SJCRH30 (cell line): ENCODE measurements at places on chromosomes 3 and 15. TPM values are rescaled to one million over a fixed set of nuclear protein-coding genes. Genes with fewer than 3 reads are reported as not detected.

SLC28A2 gene
- not detected in 2 replicates for total RNA-seq

CHRM5 gene
- not detected in 2 replicates for total RNA-seq

PLS1 gene
- 27.2 and 27.5 TPM in 2 replicates for total RNA-seq

CAMK2N2 gene
- 4.0 and 6.0 TPM in 2 replicates for total RNA-seq

ADAMTSL3 gene
- total RNA-seq: 0.05 and 0.22 TPM in 2 replicates

SLCO2A1 gene
- not detected in 2 replicates for total RNA-seq

NUP210 gene
- 0.10 and 0.32 TPM in 2 replicates for total RNA-seq

ISLR2 gene
- total RNA-seq: 0.30 TPM in 1 of 2 replicates, not detected in the other

GRCh38 chr3:46909535-46910161 is 32.1 kb downstream of the PTH1R start:
- 0 out of 2 replicates have a peak, but pooled peaks cover 2% of the 10 kb centered on the region for H3K36me3 ChIP-seq
- peaks cover 3% of the 10 kb centered on the region; the same call in 1 of the 2 replicates for H3K27me3 ChIP-seq

DNA sequence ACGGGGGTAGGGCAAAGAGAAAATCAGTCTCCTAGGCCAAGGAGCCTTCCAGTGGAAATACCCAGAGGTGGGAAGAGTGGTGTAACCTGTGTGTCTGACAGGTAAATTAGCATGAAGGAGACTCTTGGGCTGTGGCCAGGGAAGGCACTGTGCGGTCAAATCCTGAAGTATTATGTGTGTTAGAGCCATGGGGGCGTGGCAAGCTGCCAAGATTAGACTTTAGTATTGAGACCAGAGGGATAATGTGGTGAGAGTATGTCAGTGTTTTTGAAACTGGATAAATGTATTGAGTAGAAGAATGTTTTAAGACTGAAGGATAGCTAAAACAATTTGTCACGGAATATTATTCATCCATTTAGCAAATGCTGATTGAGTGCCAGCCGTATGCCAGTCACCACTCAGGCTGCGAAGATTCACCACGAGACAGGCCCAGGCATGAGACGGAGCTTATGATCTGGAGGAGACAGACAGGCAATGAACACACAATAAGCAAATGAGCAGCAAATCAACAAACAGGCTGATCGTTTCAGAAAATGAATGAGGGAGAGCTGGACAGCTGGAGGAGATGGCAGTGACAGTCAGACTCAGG is 445.9 kb downstream of the MCTP2 start:
- H3K27me3 ChIP-seq: no peaks in the 10 kb centered on the region
- H3K36me3 ChIP-seq: no peaks in the 10 kb centered on the region
- peaks cover 14% of the 10 kb centered on the region for H3K4me1 ChIP-seq
- peak; percentile 88 for DNase-seq
- peak overlapping the region; percentile 39 for H3K27ac ChIP-seq

- H3K36me3 ChIP-seq: no peaks in the 10 kb centered on the region
- no peak for DNase-seq
- no peak overlapping the region for H3K4me3 ChIP-seq
- no peak overlapping the region for H3K27ac ChIP-seq
- H3K27me3 ChIP-seq: no peaks in the 10 kb centered on the region
These were observed 4.3 kb downstream of the SLC6A20 start for GRCh38 chr3:45792036-45792435.

DNA sequence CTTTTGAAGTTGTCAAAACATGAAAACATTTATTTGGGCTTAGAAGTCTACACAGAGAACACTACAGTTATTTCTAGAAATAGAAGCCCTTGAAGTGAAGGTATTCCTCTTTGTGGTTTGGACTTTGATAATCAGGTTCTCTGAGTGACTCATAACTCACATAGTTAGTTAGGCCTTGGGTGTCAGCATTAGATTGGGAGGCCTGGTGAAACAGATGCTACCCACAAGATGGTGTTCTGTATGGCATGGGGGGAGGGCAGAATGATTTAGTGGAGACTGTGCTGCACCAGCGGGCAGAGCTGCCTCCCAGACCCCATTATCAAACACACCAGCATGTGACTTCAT is 108.9 kb upstream of the ETV5 start:
- peak; percentile 43 for DNase-seq
- no peak overlapping the region for H3K27ac ChIP-seq
- H3K36me3 ChIP-seq: no peaks in the 10 kb centered on the region
- no peak overlapping the region for H3K4me3 ChIP-seq

DNA sequence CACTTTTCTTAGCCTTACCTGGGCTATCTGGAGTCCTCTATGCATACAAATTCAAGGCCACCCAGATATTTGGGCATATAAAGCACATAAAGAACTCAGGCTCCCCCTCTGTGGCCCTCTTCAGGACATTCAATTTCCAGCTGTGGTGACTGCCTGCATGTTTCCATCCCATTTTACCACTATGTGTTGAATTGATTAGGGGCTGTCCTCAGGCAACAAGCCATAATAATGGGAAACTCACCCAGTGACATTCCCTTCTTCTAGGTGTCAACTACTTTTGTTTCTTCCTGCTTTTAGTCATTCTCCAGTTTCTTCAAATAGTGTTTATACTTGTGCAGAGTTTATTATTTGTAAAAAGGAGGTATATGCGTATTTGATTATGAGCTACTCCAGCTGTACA is 18.0 kb downstream of the NRG4 start:
- no peak overlapping the region for H3K4me3 ChIP-seq
- H3K27ac ChIP-seq: no peak overlapping the region
- no peaks in the 10 kb centered on the region for H3K4me1 ChIP-seq
- DNase-seq: no peak
- H3K36me3 ChIP-seq: no peaks in the 10 kb centered on the region

GRCh38 chr3:134201201-134202130 is 49.2 kb downstream of the RYK start:
- DNase-seq: no peak
- H3K4me1 ChIP-seq: no peaks in the 10 kb centered on the region
- no peaks in the 10 kb centered on the region for H3K27me3 ChIP-seq
- H3K4me3 ChIP-seq: no peak overlapping the region
- H3K36me3 ChIP-seq: peaks cover 26% of the 10 kb centered on the region

- no peak overlapping the region for H3K4me3 ChIP-seq
- no peaks in the 10 kb centered on the region for H3K4me1 ChIP-seq
- no peak for DNase-seq
- H3K27ac ChIP-seq: no peak overlapping the region
- H3K36me3 ChIP-seq: no peaks in the 10 kb centered on the region
These were observed 6.7 kb downstream of the NBEAL2 start for GRCh38 chr3:46986055-46986730.

DNA sequence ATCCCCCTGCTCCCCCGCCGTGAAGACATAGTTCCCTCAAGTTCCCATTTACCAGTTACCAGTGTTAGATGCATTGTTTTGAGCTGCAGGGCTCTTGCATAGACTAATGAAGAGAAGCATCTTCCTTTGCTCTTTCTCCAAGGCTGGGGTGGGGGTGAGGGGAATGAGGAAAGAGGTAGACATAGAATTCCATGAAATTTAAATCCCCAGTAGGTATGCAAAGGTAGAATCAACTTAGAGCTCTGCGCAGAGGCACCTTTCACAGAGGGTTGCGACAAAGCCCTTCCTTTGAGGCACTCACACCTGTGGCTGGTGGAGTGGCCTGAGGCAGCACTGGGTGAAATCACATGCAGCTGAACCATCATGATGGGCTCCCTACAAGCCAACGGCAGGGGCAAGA is 101.3 kb downstream of the WDR76 start:
- H3K4me3 ChIP-seq: no peak overlapping the region
- DNase-seq: no peak
- no peaks in the 10 kb centered on the region for H3K36me3 ChIP-seq
- H3K27ac ChIP-seq: no peak overlapping the region
- 0 out of 2 replicates have a peak, but pooled peaks cover 3% of the 10 kb centered on the region for H3K27me3 ChIP-seq

DNA sequence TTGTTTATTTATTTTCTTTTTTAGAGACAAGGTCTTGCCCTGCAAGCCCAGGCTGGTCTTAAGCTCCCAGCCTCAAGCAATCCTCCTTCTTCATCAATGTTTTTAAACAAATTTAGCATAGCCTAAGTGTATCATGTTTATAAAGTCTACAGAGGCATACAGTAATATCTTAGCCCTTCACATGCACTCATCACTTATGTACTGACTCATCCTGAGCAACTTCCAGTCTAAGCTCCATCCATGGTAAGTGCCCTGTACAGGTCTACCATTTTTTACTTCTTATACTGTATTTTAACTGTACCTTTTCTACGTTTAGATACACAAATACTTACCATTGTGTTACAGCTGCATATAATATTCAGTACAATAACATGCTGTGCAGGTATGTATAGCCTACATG is 860.0 kb downstream of the FHIT start:
- no peak overlapping the region for H3K4me3 ChIP-seq
- no peaks in the 10 kb centered on the region for H3K4me1 ChIP-seq
- no peaks in the 10 kb centered on the region for H3K36me3 ChIP-seq
- H3K27me3 ChIP-seq: no peaks in the 10 kb centered on the region
- no peak overlapping the region for H3K27ac ChIP-seq

- no peaks in the 10 kb centered on the region for H3K27me3 ChIP-seq
- DNase-seq: no peak
- H3K27ac ChIP-seq: no peak overlapping the region
- peaks cover 72% of the 10 kb centered on the region for H3K36me3 ChIP-seq
- H3K4me3 ChIP-seq: no peak overlapping the region
These were observed 80.1 kb downstream of the SETD2 start for GRCh38 chr3:47083786-47084185.

DNA sequence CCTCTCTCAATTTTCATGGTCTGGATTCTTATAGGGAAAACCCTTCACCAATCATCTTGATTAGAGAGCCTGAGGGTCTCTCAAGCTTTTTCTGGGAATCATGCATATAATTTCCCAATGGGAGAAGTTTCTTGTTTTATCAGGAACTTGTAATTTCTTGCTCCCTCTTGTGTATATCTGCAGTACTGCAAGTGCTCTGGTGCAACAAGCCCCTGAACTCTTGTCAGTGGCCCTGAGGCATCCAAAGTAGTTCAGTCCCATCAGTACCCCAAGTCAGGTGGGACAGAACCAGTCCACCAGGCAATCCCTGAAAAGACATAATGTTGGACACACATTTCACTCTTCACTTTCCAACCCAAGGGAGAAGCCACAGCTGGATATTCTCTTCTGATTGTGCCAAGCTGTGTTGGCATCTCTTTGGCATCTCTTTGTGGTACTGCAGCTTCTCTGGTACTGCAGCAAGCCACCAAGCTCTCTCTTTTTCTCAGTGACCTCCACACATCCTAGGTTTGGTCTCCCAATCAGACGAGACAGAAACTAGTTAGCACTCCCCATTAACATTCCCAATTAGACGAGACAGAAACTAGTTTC is 214.5 kb downstream of the ZIC4 start:
- no peak overlapping the region for H3K27ac ChIP-seq
- H3K27me3 ChIP-seq: no peaks in the 10 kb centered on the region
- no peaks in the 10 kb centered on the region for H3K36me3 ChIP-seq

GRCh38 chr3:42600958-42601675 is 631 bp downstream of the NKTR start:
- peak overlapping the region; percentile 90 for H3K4me3 ChIP-seq
- H3K4me1 ChIP-seq: no peaks in the 10 kb centered on the region
- peak; percentile 67 for DNase-seq
- H3K27me3 ChIP-seq: no peaks in the 10 kb centered on the region

DNA sequence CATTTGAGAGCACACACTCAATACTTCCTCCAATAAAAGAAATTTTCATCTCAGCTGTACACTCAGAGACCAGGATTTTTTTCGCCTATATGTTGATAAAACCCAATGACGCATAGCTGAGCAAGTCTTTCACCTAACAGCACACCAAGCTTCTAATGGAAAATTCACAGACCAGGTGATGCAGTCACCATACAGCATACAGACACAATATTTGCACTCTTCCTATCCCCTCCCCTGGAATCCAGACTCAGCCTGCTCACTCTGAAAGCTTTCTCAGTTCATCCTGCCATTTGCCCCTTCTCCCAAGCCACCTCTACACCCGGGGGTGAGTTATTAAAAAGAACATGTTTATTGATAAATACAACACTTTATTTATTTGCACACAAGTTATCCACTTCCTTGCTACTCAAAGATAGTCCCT is 1.7 kb downstream of the TBC1D5 start:
- H3K27me3 ChIP-seq: no peaks in the 10 kb centered on the region
- peaks cover 7% of the 10 kb centered on the region; the same call in 1 of the 2 replicates for H3K4me1 ChIP-seq
- H3K36me3 ChIP-seq: no peaks in the 10 kb centered on the region; the same call in none of the 2 replicates
- peak overlapping the region; percentile 81 for H3K4me3 ChIP-seq
- DNase-seq: peak; percentile 45
